ENCODE measurements at places on chromosomes 7 and 10. TPM values are rescaled to one million over a fixed set of nuclear protein-coding genes. Genes with fewer than 3 reads are reported as not detected.

GRCh38 chr7:51234139-51234538 is 82.5 kb downstream of the COBL start:
- DNase-seq: no peak

- no peak for DNase-seq
Observed at GRCh38 chr10:102678068-102678400, 33.8 kb downstream of the TRIM8 start.

GRCh38 chr10:117928741-117929140 is 118.0 kb downstream of the RAB11FIP2 start:
- no peak for DNase-seq

- no peak for DNase-seq
Observed at GRCh38 chr10:16586358-16587138, 64.9 kb upstream of the C1QL3 start.

GRCh38 chr7:366161-366803 is 76.3 kb downstream of the FOXL3 start:
- DNase-seq: no peak

The SMARCD3 gene
- total RNA-seq: 44.3 TPM

The CNNM1 gene
- total RNA-seq: 1.2 TPM

Measured in mucosa of descending colon (tissue), 3 donors.